ENCODE measurements at places on chromosomes 2 and 18. TPM values are rescaled to one million over a fixed set of nuclear protein-coding genes. Genes with fewer than 3 reads are reported as not detected.
A peak's percentile ranks its signal among the peaks of the same experiment; 100 is the strongest.

OSBPL6 gene
- total RNA-seq, result 3.3 TPM

NAGK gene
- 111 TPM for total RNA-seq

CCDC148 gene
- 0.65 TPM for total RNA-seq

RAB10 gene
- 134 TPM for total RNA-seq

DNA sequence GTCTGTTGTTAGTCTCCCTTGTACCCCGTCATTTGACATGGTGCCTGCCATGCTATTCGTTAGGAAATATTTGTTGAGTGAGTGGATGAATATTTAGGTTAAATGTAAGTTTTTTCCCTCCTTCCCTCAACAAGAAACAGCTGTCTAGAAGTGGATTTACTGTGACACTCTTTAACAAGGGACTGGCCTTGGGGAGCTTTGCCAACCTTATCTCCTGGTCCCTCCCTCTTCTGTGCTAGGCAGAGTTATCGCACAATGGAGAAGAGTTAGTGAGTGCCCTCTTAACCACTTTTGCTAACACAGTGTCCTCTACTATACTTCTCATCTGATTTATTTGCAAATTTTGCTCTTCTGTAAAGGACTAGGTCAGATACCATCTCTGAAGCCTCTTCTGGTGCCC, 61.2 kb downstream of the DIS3L2 start:
- H3K4me1 ChIP-seq, result peaks cover 9% of the 10 kb centered on the region
- peaks cover 21% of the 10 kb centered on the region for H3K36me3 ChIP-seq
- no peak overlapping the region for H3K27ac ChIP-seq

DNA sequence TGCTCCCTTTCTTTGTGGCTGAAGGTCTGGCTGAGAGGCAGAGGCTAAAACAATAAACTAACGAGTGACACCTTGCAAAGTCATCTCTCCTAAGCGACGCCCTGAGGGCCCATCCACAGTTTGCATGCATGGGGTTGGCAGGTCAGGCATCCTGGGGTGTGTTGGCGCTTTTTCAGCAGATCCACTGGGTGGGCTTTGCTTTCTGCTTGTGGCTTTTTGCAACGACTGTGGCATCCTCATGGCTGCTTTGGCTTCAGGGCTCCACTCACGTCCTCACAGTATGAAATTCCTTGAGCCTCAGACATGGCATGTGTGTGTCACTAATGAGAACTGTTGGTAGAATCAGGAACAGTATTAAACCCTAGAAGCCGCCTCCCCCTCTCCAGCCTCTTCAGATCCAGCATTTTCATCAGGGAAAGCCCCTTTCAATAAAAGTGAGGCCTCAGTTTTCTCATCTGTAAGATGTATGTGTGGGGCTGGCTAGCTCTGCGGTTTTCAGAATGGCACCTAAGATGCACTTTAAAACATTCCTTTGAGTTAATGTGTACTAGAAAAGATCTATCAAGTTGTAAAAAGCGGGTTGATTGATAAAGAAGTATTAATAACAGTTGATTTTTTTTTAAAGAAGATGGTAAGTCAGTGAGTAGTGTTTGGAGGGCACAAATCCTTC, 72.5 kb downstream of the SH3BP4 start:
- peak overlapping the region; percentile 84 for H3K27ac ChIP-seq
- H3K4me3 ChIP-seq, result peak overlapping the region; percentile 60
- peaks cover 51% of the 10 kb centered on the region for H3K36me3 ChIP-seq
- H3K27me3 ChIP-seq, result peaks cover 12% of the 10 kb centered on the region
- peaks cover 100% of the 10 kb centered on the region for H3K4me1 ChIP-seq

GRCh38 chr2:31726457-31726856, 145.7 kb upstream of the SRD5A2 start:
- no peak overlapping the region for H3K4me3 ChIP-seq
- no peaks in the 10 kb centered on the region for H3K36me3 ChIP-seq
- H3K27ac ChIP-seq, result no peak overlapping the region
- no peak for DNase-seq

- no peaks in the 10 kb centered on the region for H3K36me3 ChIP-seq
- no peaks in the 10 kb centered on the region for H3K4me1 ChIP-seq
- H3K4me3 ChIP-seq, result no peak overlapping the region
- DNase-seq, result no peak
Observed at GRCh38 chr2:44602446-44602845, 240.7 kb downstream of the CAMKMT start.

GRCh38 chr2:164593959-164594358, 27.3 kb downstream of the GRB14 start:
- H3K27ac ChIP-seq, result no peak overlapping the region
- peaks cover 2% of the 10 kb centered on the region for H3K27me3 ChIP-seq
- H3K36me3 ChIP-seq, result no peaks in the 10 kb centered on the region
- DNase-seq, result no peak
- H3K4me1 ChIP-seq, result no peaks in the 10 kb centered on the region
- no peak overlapping the region for H3K4me3 ChIP-seq

GRCh38 chr2:23322567-23323197, 62.3 kb upstream of the KLHL29 start:
- no peak overlapping the region for H3K4me3 ChIP-seq
- H3K27ac ChIP-seq, result no peak overlapping the region
- H3K27me3 ChIP-seq, result peaks cover 9% of the 10 kb centered on the region
- no peaks in the 10 kb centered on the region for H3K4me1 ChIP-seq

GRCh38 chr2:240931319-240931949, 25.3 kb downstream of the CROCC2 start:
- no peaks in the 10 kb centered on the region for H3K36me3 ChIP-seq
- H3K27ac ChIP-seq, result no peak overlapping the region
- H3K27me3 ChIP-seq, result peaks cover 9% of the 10 kb centered on the region
- no peak for DNase-seq

DNA sequence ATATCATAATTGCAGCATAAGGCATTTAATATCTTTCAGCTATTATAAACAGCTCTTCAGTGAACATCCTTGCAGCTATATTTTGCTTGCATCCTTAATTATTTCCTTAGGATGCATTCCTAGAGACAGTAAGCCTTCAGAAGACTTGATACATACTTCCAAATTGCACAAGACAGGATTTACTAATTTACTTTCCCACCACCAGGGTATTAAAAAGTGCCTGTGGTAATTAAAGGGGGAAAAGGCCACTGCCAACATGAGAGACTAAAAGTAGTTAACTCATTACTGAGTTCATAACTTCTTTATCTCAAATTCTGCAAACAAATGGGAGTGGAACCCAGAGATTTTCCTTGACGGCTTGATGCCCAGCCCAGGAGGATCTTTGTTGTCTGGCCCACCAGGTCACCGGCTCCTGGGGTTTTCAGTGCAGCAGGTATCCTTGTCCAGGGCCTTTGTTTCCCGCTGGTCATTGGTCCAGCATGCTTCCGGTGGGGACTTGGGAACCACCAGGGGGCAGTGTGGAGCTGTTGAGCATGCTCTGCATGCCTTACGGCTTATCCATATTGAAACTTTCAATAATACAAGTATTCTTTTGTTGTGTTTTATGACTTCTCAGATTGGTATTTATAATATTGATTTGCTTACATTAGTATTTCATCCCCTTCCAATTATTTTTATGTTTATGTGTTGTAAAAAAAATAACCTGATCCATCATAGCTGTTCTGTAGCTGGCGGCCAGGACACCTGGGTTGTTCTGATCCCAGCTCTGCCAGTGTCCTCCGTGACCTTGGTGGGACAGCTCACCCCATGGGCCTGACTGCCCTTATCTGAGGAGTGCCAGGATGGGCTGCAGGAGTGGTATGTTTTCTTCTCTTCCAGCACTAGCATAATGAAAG, 61.4 kb downstream of the TGOLN2 start:
- peak overlapping the region; percentile 35 for H3K27ac ChIP-seq
- no peak overlapping the region for H3K4me3 ChIP-seq
- DNase-seq, result no peak
- H3K4me1 ChIP-seq, result peaks cover 42% of the 10 kb centered on the region
- H3K36me3 ChIP-seq, result peaks cover 13% of the 10 kb centered on the region

- no peak overlapping the region for H3K4me3 ChIP-seq
- no peak for DNase-seq
- H3K4me1 ChIP-seq, result peaks cover 11% of the 10 kb centered on the region
Observed at GRCh38 chr2:58204195-58204959, 36.7 kb downstream of the FANCL start.

DNA sequence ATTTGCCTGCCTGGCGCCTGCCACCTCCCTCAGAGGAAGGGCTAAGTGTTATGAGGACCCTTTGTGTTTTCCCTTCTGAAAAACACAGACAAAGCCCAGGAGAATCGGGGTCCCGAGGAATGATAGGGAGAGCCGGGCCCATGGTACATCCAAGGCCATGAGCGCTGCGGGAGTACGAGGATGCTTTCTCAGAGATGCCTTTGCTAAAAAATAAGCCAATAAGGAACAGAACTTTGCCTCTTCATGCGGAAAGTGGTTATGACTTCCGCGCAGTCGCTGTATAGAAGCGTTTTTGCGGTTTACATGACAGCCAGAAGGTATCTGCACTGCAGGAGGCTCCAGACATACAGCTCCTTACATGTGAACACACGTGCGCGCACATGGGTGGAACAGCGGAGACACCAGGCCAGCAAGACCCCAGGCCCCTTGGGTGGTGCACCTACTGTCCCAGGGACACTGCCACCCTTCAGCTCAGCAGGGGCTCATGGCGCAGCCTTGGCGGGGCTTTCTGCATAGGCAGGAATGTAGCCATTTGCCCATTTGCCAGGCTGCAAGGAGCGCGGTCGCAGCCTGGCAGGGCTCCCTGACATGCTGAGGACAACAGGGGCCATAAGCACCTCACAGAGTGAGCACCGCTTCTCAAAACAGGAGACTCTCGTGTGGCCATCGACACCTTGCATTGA, 252.4 kb upstream of the SALL3 start:
- H3K4me1 ChIP-seq, result no peaks in the 10 kb centered on the region
- H3K36me3 ChIP-seq, result peaks cover 10% of the 10 kb centered on the region
- no peak overlapping the region for H3K27ac ChIP-seq
- no peak for DNase-seq
- H3K4me3 ChIP-seq, result no peak overlapping the region

Data from HFFc6 (cell line).